ENCODE measurements at places on chromosomes 11 and 22.

GRCh38 chr11:68353118-68353517, 40.7 kb downstream of the LRP5 start:
- DNase-seq = no peak

DNA sequence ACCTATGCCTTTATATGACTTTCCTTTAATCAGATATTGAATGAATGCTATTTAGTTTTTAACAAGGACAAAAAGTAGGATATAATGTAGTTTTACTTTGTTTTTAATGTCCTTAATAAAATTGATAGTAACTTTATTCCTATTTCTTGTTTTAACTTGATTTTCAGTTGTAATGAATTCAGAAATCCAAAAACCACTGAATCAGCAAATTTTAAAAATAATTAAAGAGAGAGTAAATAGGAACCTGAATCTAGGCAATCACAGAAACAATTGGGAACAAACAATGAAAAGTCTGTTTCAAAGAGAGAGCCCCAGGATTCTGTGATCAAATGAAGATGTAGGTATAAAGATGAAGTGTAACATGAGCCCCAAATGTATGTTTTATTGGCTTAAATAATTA, 556.0 kb downstream of the LUZP2 start:
- no peak for DNase-seq

GRCh38 chr11:123702139-123702538, 39.3 kb downstream of the ZNF202 start:
- no peak for DNase-seq

DNA sequence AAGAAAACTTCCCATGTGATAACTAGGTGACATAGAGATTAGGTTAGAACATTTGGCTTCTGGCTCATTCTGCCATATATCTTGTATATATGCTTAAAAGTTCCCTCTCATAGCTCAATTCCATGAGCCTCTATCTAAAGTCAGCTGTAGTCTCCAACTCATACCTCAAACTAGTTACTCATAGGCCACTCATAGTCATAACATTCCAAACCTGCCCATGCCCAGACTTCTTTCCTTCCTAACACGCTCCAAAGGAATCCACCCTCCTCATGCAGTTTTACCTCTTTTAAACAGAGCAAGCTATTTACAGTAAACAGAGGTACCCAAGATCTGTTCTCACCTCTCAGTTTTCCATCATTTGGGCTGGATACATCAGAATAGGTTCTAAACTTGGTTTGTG, 39.4 kb downstream of the GLYATL2 start:
- DNase-seq = no peak

DNA sequence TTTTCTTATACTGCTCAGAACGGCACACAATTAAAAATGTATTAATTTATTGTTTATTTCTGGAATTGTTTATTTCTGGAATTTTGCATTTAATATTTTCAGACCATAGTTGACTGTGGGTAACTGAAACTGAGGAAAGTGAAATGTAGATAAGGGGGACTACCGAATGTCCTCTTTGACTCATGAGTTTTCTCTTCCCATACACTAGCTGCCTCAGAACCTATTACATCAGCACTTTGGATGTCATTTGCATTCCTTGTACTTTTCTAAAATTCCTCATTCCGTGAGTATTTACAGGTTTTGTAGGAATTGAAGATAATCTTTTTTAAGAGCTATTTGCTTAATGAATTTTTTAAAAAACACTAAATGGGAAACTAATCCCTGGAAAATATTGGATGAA, 29.8 kb downstream of the ZC3H12C start:
- DNase-seq = no peak

GRCh38 chr11:68753300-68753699, 2.0 kb upstream of the TESMIN start:
- DNase-seq = no peak

GRCh38 chr22:33053323-33053722, 4.9 kb downstream of the SYN3 start:
- no peak for DNase-seq

All from C1 segment of cervical spinal cord (tissue), 14 donors.